Fibroblast of pulmonary artery (primary cell): ENCODE measurements at places on chromosomes 11 and 22.

DNA sequence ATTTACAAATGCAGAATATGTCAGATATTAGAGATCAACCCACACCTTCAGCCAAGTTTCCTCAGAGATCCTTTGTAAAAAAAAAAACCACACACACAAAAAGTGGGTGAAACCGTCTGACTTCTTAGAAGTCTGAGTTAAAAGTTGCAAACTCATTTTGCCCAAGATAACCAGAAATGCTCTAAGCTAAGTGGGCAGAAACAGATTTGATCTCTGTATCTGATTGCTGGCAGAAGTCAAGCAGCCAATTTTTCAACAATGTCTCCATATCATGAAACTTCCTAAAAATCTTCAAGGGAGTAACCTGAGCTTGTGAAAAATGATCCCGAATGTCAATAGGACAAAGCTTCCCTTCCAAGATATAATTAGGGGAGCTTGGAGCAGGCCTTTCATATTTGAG, 28.6 kb upstream of the ATXN10 start:
- no peak for DNase-seq

- peak; percentile 57 for DNase-seq
Measured at GRCh38 chr11:45178890-45179671, 32.6 kb downstream of the PRDM11 start.

- DNase-seq: no peak
Measured at GRCh38 chr11:128728767-128729587, 35.1 kb downstream of the FLI1 start.

DNA sequence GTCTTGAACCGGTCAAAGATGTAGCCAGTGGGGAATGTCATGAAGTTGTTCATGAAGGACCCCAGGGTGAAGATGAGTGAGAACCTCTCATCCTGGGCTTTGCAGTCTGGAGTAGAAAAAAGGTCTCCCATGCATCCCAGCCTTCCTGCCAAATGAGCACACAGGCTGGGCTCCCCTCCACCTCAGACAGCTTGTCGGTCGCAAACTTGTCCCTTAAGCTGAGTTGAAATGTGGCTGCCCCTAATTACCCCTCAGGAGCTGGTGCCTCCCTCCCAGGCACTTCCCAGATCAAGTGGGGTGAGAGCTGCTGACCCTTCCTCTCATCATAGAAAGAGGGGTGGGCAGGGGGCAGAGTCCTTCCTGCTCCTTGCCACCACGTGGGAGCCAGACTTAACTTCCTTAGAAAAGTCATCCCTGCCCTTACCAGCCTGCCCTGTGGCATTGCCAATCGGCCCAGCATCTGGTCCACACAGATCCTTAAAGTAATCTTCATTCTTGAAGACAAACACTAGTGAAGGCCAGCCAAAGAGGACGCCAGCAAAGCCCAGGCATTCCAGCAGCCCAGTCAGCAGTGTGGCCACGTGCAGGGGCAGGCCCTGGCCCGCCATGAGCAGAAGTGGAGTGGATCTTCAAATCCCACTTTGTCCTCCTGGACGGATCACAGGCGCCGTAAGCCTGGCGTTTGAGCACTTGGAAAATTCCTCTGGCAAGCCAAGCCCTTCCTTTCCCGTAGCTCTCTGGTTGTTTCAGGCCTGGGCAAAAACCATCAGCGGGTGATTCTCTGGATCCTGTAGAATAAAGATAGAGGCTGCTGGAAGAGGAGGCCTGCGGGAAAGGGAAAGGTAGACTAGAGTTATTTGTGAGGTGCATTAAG, 1.1 kb downstream of the SLC43A3 start:
- peak; percentile 28 for DNase-seq

DNA sequence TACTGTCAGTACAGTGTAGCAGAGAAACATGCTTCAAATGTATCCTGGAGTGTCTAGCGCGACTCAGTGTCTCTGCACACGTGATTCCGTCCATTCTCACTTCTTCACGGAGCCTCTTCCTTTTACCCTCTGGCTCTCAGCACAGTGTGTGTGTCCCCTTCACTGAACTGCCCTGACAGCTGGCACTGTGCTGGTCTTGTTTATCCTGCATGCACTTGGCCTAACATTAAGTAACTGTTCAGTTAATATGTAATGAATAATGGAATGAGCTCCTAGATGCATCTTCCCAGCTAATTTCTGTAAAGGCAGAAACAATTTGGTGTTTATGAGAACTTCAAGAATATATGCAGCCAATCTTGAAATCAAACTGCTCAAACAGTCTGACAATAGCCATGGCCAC, 44.4 kb downstream of the KMT5B start:
- no peak for DNase-seq

GRCh38 chr11:79201677-79202347, 239.0 kb downstream of the TENM4 start:
- DNase-seq: no peak

- no peak for DNase-seq
Measured at GRCh38 chr11:129283141-129283540, 91.0 kb upstream of the ARHGAP32 start.

DNA sequence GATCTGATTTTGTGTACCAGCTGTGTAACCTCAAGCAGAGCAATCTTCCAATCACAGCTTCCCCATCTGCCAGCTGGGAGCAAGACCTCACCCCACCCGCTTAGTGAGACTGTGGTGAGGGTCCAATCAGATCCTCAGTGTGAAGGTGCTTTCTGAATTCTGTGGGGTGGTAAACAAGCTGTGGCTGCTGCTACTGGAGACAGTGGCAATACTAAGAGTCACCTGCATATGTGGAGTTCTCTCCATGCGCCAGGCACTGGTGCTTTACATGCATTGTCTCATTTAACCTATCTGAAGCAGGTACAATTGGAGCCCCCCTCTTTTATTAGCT, 50.4 kb downstream of the CWC15 start:
- DNase-seq: no peak

GRCh38 chr11:119721129-119722120, 7.6 kb downstream of the NECTIN1 start:
- DNase-seq: peak; percentile 21

GRCh38 chr22:36143066-36143815, 17.3 kb downstream of the APOL3 start:
- DNase-seq: no peak

DNA sequence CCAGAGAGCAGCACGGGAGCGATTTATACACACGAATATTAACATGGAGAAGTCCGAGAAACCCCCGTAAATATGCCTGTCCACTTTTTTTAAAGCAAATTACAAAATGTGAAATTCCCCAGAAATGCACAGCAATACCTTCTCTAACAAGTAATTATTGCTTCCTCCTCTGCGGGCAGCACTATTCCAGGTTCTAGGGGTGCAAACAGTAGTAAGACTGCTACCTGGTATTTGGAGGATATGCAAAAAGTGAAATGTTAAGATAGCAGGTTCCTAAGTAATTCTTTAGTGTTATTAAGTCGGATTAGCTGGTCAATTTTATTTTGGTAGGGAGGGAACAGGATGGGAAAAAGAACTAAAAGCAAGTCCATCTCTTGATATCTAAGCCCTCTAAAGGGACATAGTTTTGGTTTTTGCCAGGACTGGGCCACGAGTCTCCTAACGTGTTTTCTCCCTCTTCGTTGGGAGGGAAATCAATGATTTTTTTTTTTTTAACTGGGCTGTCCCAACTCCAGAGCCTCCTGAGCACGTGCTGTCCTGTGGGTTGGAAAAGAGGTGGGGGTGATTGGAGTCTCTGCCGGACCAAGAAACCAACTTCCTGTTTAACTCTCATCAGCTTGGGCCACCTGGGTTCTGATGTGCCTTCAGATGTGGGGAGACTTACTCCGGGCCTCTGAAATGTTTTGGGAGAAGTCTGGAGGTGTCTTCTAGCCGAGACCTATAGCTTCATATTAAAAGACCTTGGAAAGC, 1.7 kb upstream of the XBP1 start:
- no peak for DNase-seq

DNA sequence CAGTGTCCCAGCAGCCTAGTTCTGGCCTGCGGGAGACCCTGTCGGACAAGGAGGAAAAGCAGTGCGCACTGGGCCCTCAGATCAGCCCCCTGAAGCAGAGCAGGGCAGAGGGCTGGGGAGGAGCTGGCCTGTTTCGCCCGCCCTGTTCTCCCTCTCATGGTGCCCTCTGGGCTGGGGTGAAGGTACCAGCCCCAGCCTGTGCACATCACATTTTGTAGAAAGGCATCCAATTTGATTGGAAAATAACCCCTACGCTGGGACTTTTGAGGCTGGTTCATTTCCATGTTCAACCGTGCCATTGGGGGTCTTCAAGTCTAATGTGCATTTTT, 832 bp upstream of the NAP1L4 start:
- DNase-seq: no peak

DNA sequence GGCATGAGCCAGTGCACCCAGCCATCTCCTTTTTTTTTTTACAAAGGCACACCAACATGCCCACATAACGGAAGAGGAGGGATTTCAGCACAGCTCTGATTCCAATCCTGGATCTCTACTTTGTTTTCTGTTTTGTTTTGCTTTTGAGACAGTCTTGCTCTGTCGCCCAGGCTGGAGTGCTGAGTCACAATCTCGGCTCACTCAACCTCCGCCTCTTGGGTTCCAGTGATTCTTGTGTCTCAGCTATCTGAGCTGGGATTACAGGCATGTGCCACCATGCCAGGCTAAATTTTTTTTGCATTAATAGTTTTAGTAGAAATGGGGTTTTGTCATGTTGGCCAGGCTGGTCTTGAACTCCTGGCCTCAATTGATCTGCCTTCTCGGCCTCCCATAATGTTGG, 28.1 kb downstream of the VSTM5 start:
- no peak for DNase-seq

DNA sequence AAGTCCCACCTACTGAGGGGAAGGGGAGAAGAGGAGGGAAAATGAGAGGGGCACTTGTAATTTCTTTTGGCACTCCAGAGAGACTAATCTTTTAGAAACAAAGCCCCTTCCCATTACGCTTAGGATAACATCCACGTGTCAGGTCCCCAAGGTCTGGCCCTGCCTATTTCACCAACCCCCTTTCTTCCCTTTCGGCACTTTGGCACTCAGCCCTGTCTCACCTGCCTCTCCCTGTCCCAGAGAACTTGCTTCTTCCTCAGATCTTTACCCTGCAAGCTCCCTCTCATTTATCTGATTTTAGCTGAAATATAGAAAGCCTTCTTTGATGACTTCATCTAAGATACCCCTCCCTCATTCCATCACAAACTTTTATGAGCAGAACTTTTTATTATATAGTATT, 55.5 kb downstream of the RASSF10 start:
- DNase-seq: no peak

GRCh38 chr11:117523680-117524079, 196.0 kb downstream of the CEP164 start:
- peak; percentile 7 for DNase-seq

- no peak for DNase-seq
Measured at GRCh38 chr11:38547462-38547861, 1949.4 kb upstream of the RAG2 start.

DNA sequence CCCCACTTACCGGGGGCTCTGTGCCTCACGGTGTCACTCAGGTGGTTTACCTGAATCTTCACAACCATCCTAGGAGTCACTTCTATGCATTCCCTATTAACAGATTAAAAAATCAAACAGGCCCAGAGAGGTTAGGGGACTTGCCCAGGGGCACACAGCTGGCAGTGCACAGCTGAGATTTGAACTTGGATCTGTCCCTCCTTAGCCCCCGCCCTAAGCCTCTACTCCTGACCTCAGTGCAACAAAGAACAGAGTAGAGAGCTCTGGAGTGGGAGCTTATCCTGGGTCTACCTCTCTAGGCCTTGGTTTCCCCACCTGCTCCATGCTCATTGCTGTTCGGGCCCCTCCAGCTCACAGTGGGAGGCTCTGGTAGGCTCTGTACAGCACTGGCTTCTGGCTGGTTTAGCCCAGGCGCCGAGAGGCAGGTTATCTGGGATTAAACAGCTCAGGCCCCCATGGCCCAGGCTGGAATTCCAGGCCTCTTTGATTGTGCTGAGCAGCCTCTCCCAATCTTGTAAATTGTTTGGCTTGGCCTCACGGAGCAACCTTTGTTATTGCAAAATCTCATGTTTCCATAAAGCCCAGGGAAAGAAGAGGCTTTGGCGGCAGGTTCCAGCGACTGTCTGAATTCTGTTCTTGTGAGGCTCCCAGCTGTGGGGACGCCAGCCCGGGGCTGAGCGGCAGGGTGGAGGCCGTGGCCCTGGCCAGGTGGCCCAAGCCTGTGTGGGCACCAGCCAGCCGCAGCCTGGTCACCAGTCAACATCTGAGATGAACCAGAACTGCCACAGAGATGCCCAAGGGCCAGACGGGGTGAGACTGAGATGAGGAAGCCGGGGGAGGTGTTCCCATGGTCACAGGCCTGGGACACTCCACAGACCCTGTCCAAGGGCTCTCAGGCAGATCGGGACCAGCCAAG, 28.9 kb upstream of the SHISAL1 start:
- peak; percentile 60 for DNase-seq
